ENCODE measurements at places on chromosomes 12 and 14. TPM values are rescaled to one million over a fixed set of nuclear protein-coding genes. Genes with fewer than 3 reads are reported as not detected.

Gene RTL1
- total RNA-seq, result not detected

Gene OR6C2
- total RNA-seq, result not detected

Gene KRT82
- not detected for total RNA-seq

Gene MIPOL1
- 3.7 TPM for total RNA-seq

Gene FAM181A
- not detected for total RNA-seq

Gene LYZ
- not detected for total RNA-seq

Gene KLRK1
- total RNA-seq, result not detected

Gene SERPINA10
- not detected for total RNA-seq

Gene FAR2
- 5.6 TPM for total RNA-seq

Gene POTEM
- total RNA-seq, result not detected

Gene TEX52
- not detected for total RNA-seq

Data from cardiac ventricle fibroblast (primary cell).